ENCODE measurements at places on chromosomes 1 and 21. TPM values are rescaled to one million over a fixed set of nuclear protein-coding genes. Genes with fewer than 3 reads are reported as not detected.

The CLCA1 gene
- not detected for polyA plus RNA-seq

The C1QB gene
- 354 TPM for polyA plus RNA-seq

The CFAP74 gene
- 3.2 TPM for polyA plus RNA-seq

The TCHH gene
- polyA plus RNA-seq, result 0.15 TPM

The CRYZL1 gene
- polyA plus RNA-seq, result 16.4 TPM

The CYP4A22 gene
- 0.16 TPM for polyA plus RNA-seq

The DNAH14 gene
- 3.0 TPM for polyA plus RNA-seq

The OLIG2 gene
- polyA plus RNA-seq, result 0.04 TPM

The IL19 gene
- polyA plus RNA-seq, result 0.10 TPM

GRCh38 chr1:57036641-57037579 lies 71.1 kb upstream of the C8B start:
- H3K27me3 ChIP-seq, result no peaks in the 10 kb centered on the region
- no peak overlapping the region for H3K4me3 ChIP-seq

- H3K4me3 ChIP-seq, result no peak overlapping the region
- H3K4me1 ChIP-seq, result no peaks in the 10 kb centered on the region
- no peak overlapping the region for H3K27ac ChIP-seq
- peaks cover 38% of the 10 kb centered on the region for H3K36me3 ChIP-seq
Observed at GRCh38 chr21:45280178-45280821, 7.4 kb downstream of the POFUT2 start.

DNA sequence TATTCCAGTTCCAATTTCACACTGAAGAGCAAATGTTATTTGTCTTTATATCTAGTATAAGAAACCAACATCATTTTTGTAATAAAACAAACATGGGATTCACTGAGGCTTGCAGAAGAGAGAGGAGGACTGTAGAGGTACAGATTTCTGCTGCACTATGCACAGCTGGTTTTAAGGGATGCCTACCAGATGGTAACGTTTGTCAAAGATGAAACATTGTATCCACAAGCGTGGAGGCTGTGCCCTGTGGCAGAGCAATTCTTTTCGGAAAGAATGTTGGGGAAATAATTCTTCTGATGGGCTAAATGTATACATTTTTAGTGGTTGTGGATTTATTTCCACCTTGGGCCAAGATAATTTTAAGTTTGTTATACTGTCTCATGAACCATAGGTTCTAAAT lies 272.4 kb downstream of the DUSP10 start:
- no peaks in the 10 kb centered on the region for H3K4me1 ChIP-seq
- no peak overlapping the region for H3K4me3 ChIP-seq
- no peaks in the 10 kb centered on the region for H3K36me3 ChIP-seq

- no peak overlapping the region for H3K4me3 ChIP-seq
- no peak overlapping the region for H3K27ac ChIP-seq
- no peaks in the 10 kb centered on the region for H3K36me3 ChIP-seq
- no peaks in the 10 kb centered on the region for H3K4me1 ChIP-seq
Observed at GRCh38 chr1:41735631-41736260, 183.0 kb downstream of the HIVEP3 start.

DNA sequence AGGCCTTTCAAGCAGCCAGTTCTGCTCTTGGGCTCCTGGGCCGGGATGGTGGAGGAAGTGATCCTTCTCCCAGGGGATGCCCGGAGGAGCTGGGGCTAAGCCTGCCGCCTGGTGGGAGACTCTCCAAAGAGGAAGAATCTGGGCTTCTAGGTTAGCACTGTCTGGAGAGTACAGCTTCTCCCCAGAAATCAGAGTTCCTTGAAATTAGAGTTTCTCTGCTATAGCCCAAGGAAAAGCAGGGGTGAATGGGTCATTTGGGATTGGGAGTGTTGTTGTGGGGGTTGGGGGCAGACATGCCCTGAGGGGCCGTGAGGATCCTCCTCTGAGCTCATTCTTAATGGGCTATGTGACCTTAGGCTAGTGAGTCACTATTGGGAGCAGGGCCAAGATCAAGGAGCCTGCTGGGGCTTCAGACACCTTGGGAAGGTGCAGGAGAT lies 6.5 kb downstream of the LGR6 start:
- H3K4me3 ChIP-seq, result no peak overlapping the region
- H3K27ac ChIP-seq, result no peak overlapping the region
- DNase-seq, result no peak
- H3K4me1 ChIP-seq, result no peaks in the 10 kb centered on the region

DNA sequence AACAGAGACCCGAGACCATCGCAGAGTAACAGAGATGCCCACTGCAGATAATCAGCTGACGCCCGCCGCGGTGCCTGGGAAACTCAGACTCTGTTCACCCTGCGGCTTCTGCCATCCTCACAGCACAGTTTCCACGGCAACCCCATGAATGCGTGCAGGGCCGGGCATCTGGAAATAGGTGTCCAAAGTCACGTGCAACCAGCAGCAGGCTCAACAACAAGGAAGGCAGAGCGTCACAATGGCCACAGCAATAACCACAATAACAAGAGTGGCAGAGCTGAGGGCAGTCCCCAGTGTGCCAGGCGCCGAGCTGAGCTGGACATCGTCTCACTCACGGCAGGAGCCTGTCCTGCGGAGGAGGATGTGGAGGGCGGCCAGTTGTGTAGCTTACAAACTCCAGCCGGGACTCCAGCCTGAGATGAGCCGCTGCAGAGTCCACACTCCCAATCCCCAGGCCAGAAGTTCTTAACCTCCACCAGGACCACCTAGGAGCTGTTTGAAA lies 102.0 kb downstream of the CRYAA start:
- H3K4me1 ChIP-seq, result peaks cover 62% of the 10 kb centered on the region
- H3K36me3 ChIP-seq, result no peaks in the 10 kb centered on the region
- no peak overlapping the region for H3K4me3 ChIP-seq
- H3K27me3 ChIP-seq, result no peaks in the 10 kb centered on the region

GRCh38 chr1:119026956-119027355 lies 38.8 kb upstream of the TBX15 start:
- peaks cover 7% of the 10 kb centered on the region for H3K36me3 ChIP-seq
- H3K4me1 ChIP-seq, result no peaks in the 10 kb centered on the region
- no peak overlapping the region for H3K27ac ChIP-seq

DNA sequence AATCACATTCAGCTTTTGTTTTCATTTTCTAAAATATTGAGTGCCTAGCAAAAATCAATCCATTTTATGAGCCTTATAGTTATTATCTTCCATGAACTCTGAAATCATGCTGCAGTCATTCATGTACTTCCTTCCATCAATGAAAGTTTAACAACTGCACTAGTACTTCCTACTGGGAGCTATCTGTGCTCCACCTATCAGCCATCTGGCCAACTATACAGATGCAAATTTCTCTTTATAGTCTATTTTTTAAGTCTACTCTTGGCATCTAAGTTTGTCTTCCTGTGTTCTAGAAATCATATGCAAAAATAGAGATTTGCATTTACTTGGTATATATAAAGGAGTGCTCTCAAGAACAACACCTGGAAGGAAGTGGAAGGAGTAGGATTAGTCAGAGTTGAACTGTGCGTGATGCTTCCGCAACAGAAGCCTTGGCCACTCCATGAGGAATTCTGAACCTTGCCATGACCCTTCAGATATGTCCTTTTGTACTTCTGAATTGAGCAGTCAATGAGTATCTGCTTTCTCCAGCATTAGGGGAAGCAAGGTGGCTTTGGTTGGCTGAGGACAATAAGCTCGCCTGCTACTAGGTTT lies 403.2 kb upstream of the ADAMTS5 start:
- H3K27ac ChIP-seq, result no peak overlapping the region
- H3K4me3 ChIP-seq, result no peak overlapping the region
- DNase-seq, result no peak
- H3K27me3 ChIP-seq, result no peaks in the 10 kb centered on the region
- H3K4me1 ChIP-seq, result peaks cover 39% of the 10 kb centered on the region
- H3K36me3 ChIP-seq, result no peaks in the 10 kb centered on the region

- no peaks in the 10 kb centered on the region for H3K27me3 ChIP-seq
- no peaks in the 10 kb centered on the region for H3K4me1 ChIP-seq
- no peak overlapping the region for H3K4me3 ChIP-seq
Observed at GRCh38 chr1:6273380-6273891, 12.5 kb upstream of the GPR153 start.

DNA sequence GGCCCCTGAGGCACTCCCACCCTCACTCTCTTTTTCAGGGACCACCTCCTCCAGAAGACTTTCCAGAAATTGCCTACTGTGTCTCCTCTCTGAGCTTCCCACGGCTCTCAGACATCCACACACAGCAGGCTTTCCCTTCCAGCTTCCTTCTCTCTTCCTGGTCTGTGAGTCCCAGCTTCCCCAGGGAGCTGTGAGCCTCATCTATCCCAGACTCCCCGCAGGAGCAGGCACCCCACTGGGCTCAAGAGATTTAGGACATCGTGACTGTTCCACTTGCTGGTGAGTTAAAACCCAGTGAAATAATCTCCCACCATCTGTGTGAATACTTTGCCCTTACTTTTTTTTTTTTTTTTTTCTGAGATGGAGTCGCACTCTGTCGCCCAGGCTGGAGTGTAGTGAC lies 22.0 kb upstream of the PRELP start:
- H3K4me3 ChIP-seq, result no peak overlapping the region
- H3K27me3 ChIP-seq, result no peaks in the 10 kb centered on the region
- H3K27ac ChIP-seq, result no peak overlapping the region
- DNase-seq, result no peak
- H3K4me1 ChIP-seq, result no peaks in the 10 kb centered on the region

DNA sequence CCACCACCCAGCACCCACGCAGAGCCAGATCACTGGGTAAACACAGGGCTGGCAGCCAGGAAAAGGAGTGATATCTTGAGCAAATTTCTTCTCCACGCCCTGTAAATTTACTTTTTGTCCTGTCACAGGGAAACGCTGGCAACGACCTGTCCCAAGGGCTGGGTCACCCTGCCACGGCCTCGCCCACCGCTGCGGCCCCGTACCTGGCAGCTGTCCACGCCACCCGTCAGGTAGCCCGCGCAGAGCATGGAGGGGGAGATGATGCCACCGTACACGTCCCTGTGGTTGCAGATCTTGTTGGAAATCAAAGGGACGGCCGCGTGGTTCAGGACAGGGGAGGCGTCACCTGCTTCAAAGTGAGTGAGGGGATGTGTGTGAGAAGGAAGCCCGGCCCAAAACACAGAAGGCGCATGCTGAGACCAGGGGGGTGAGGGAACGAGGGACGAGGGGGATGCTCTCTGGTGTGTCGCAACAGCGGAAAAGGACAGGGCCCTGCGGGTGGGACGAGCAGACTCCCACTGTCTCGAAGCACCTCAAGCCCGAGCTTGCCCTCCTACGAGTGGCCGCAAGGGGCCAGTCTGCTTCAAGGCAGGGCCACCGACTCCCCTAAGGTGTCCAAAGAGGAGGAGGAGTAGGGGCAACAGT lies 10.1 kb upstream of the TFF1 start:
- no peak for DNase-seq
- H3K27ac ChIP-seq, result no peak overlapping the region
- H3K4me1 ChIP-seq, result peaks cover 12% of the 10 kb centered on the region
- H3K36me3 ChIP-seq, result no peaks in the 10 kb centered on the region

- H3K27ac ChIP-seq, result no peak overlapping the region
- no peaks in the 10 kb centered on the region for H3K36me3 ChIP-seq
- peaks cover 14% of the 10 kb centered on the region for H3K4me1 ChIP-seq
- DNase-seq, result peak; percentile 74
- no peaks in the 10 kb centered on the region for H3K27me3 ChIP-seq
Observed at GRCh38 chr1:198246337-198246736, 89.5 kb downstream of the NEK7 start.

DNA sequence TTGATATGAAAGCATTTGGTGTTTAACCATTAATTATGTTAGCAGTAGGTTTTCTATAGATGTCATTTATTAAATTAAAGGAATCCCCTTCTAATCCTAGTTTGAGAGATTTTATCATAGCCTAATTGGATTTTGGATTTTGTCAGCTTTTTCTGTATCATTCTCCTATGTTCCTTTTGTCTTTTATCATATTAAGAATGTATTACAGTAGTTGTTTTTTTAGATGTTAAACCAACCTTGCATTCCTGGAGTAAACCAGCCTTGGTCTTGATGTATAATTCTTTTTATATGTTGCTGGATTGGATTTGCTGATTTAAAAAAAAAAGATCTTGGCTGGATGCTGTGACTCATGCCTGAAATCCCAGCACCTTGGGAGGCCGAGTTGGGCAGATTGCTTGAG lies 5.6 kb downstream of the SETDB1 start:
- no peaks in the 10 kb centered on the region for H3K4me1 ChIP-seq
- H3K36me3 ChIP-seq, result peaks cover 42% of the 10 kb centered on the region
- no peaks in the 10 kb centered on the region for H3K27me3 ChIP-seq

- no peaks in the 10 kb centered on the region for H3K27me3 ChIP-seq
- DNase-seq, result no peak
- H3K4me1 ChIP-seq, result no peaks in the 10 kb centered on the region
- H3K27ac ChIP-seq, result no peak overlapping the region
Observed at GRCh38 chr1:62833529-62833928, 49.6 kb downstream of the ATG4C start.

DNA sequence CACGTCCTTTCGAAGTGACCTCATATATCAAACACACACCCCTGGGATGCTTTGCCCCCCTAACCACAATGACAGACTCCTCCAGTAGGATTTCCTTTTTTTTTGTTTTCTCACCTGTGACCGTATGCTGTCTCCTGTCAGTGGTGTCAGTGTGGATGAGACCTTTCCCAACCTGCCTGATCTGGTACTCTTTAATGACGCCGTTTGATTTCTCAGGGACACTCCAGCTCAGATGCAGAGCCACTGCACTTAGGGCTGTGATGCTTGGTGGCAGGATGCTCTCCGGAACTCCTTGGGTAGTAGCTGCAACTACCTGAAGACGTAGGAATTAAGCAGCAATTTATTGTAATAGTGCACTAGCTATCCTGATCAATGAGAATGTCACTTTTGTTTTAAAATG lies 212.6 kb downstream of the KCTD3 start:
- H3K36me3 ChIP-seq, result no peaks in the 10 kb centered on the region
- no peak for DNase-seq
- H3K4me1 ChIP-seq, result no peaks in the 10 kb centered on the region
- no peak overlapping the region for H3K4me3 ChIP-seq
- no peak overlapping the region for H3K27ac ChIP-seq

DNA sequence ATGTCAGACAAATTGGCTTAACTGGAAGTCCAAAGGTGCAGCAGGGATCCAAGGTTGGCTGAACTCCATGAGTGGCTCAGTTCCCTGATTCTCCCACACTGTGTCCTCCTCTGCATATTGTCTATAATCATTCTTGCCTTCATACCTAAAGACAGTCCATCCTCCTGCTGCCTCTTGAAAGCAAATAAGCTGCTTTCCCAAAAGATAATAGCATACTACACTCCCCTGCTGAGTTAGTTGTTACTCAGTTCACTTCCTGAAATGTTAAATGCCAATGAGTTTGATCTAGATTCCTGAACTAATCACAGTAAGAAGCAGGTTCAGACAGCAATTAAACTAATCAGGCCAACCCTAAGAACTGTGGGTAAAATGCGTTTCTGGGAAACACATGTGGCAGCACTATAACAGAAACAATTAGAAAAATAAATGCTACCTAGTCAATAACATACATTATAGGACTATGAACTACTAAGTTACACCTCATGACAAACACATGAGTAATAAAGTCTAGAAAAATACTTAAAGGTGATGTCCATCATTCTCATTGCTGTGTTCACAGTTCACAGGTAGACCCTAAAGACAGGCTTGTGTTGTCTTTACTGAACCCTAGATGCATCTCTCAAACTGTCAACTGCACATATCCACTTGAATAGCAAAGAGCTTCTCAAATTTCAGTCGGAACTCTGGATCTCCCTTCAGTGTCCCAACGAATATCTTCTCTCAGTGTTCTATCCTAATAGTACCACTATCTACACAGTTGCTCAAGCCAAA lies 50.8 kb upstream of the BOLA1 start:
- no peak overlapping the region for H3K4me3 ChIP-seq
- peaks cover 21% of the 10 kb centered on the region for H3K4me1 ChIP-seq

GRCh38 chr1:94925561-94926125 lies 1.3 kb downstream of the CNN3 start:
- peak overlapping the region; percentile 81 for H3K4me3 ChIP-seq
- peaks cover 4% of the 10 kb centered on the region for H3K36me3 ChIP-seq
- peaks cover 24% of the 10 kb centered on the region for H3K4me1 ChIP-seq

GRCh38 chr1:94286864-94287437 lies 49.6 kb upstream of the ARHGAP29 start:
- no peak overlapping the region for H3K4me3 ChIP-seq
- no peaks in the 10 kb centered on the region for H3K27me3 ChIP-seq
- H3K36me3 ChIP-seq, result no peaks in the 10 kb centered on the region
- H3K27ac ChIP-seq, result no peak overlapping the region
- H3K4me1 ChIP-seq, result peaks cover 11% of the 10 kb centered on the region

Data from lung (tissue), 17 donors.